ENCODE measurements at places on chromosomes 1 and 21. TPM values are rescaled to one million over a fixed set of nuclear protein-coding genes. Genes with fewer than 3 reads are reported as not detected.

The DYNLT5 gene
- polyA plus RNA-seq: 3.7 TPM

DNA sequence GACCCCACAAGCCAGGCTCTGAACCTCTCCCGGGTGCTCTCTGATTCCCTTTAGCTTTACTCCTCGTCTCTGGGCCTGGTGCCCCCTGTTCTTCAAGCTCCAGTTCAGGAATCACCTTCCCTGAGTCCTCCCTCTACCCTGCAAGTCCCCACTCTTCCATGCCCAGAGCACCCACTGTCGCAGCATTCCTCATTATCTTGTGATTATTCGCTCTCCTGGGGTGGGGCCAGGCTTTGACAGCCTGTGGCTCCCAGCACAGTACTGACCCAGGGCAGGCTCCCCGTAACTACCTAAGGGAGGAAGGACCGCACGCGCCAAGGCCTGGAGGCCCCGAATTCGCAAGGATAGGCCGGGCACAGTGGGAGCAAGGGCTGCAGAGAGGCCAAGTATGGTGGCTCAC, 734 bp upstream of the C1orf210 start:
- DNase-seq: peak; percentile 51

DNA sequence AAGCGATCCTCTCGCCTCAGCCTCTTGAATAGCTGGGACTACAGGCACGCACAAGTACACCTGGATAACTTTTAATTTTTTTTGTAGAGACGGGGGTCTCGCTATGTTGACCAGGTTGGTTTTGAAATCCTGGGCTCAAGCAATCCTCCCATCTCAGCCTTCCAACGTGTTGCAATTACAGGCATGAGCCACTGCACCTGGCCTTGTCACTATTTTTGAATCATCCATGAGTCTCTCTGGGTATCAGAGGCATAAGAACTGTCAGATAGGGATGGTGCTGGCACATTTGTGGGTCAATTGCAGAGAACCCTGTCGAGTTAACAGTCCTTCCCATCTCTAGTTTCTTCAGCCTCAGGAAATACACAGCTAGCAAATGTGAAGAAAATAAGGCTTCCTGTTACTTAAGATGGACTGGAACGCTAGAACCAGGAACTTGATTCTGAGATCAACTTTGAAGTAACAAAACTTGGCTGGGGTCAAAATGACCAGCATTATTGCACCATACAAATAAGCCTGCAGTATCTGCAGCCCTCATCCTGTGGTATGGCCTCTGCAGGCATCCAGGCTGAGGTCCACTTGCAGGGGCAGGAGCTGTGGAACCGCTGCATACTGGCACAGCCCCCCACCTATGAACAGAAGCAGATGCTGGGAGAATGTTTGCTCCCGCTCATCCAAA, 124.3 kb upstream of the GADD45A start:
- no peak for DNase-seq

- no peak for DNase-seq
Observed at GRCh38 chr1:178066296-178066907, 27.5 kb upstream of the RASAL2 start.

DNA sequence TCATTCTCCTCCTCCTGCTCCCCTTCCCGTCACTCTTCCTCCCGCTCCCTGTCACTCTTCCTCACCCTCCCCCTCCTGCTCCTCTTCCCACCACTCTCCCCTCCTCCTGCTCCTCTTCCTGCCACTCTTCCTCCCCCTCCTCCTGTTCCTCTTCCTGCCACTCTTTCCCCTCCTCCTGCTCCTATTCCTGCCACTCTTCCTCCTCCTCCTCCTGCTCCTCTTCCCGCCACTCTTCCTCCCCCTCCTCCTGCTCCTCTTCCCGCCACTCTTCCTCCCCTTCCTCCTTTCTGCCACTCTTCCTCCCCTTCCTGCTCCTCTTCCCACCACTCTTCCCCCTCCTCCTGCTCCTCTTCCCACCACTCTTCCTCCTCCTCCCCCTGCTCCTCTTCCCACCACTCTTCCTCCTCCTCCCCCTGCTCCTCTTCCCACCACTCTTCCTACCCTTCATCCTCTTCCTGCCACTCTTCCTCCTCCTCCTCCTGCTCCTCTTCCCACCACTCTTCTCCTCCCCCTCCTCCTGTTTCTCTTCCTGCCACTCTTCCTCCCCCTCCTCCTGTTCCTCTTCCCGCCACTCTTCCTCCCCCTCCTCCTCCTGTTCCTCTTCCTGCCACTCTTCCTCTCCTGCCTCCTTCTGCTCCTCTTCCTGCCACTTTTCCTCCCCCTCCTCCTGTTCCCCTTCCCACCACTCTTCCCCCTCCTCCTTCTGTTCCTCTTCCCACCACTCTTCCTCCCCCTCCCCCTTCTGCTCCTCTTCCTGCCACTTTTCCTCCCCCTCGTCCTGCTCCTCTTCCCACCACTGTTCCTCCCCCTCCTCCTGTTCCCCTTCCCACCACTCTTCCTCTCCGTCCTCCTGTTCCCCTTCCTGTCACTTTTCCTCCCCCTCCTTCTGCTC, 28.7 kb upstream of the ARTN start:
- no peak for DNase-seq

All from left lung (tissue), 14 donors.